ENCODE measurements at places on chromosomes 4 and X. TPM values are rescaled to one million over a fixed set of nuclear protein-coding genes. Genes with fewer than 3 reads are reported as not detected.

DNA sequence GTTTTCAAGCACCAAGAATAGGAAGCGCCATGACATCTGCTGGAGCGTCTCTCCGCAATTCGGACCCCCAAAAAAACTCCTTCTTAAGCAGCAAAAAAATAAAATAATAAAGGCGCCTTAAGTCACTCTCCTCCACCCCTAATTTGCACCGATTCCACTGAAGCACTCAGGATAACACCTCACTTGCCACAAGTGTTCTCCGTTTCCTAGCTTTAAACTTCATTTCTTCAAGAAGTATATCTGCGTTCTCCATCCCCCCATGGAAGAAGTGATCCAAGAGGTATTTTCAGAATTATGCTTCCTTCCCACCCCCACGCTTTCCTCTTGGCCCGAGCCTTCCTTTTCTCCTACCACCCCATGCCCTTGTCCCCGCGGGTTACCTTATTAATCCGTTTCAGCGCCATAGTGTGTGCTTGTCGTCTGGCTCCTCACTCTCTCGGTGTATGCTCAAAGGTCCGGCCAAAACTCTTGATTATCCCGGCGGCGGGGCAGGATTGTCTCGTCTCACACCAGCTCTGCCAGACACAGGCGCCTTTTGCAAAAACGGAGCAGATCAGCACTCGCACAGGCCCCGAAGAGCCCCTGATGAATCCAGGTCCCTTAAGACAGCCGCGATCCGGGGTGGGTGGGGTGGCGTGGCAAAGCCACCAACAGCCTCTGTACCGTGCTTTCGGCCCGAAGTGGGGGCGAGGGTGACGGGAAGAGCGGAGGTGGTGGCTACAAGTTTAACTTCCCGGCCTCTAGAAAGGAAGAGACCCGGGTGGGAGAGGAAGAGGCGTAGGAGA is 1.1 kb downstream of the UBE2D3 start:
- DNase-seq: no peak

GRCh38 chr4:104677116-104677515 is 182.4 kb upstream of the CXXC4 start:
- DNase-seq: peak; percentile 3

DNA sequence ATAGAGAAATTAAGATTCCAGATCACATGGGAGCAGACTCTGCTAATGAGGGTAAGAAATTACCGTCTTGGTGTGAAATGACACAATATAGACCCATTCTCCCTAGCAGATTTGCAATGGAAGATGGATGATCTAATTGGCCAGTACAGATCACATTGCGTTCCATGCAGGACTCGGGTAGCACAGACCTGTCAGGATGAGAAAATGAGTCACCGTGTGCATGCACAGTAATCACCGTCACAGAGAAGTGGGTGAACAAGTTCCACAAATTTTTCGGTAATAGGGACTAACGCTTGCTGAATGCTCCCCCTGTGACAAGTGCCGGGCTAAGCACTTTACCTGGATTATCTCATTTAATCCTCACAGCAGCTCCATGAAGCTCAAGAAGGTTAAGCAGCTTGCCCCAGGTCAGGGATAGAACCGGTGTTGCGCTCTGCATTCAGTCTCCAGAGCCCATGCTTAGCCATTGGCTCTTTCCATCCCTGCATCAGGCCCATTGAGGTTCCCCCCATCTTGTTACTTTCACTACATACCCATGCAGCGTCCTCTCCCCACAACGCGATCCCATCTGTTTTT is 375.6 kb downstream of the FBXW7 start:
- no peak for DNase-seq

DNA sequence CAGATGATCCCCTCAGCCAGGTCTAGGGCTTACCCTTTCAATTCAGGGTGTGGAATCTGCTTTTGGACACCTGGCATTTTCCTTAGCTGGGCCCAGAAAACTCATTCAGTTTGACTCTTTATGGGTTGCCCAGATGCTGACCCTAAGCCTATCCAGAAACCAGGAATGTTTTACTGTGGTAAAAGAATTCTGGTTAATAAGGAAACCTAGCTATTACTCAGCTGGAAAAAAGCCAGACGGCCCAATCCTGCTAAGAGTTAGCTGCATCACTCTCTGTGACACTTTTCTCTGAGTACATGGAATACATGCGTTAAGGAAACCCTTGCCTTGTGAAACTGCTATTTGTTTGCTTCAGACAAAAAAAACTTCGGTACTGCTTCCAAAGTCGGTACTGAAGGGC is 28.0 kb downstream of the ING2 start:
- DNase-seq: peak; percentile 32

The DTHD1 gene
- 0.11 TPM for polyA plus RNA-seq

DNA sequence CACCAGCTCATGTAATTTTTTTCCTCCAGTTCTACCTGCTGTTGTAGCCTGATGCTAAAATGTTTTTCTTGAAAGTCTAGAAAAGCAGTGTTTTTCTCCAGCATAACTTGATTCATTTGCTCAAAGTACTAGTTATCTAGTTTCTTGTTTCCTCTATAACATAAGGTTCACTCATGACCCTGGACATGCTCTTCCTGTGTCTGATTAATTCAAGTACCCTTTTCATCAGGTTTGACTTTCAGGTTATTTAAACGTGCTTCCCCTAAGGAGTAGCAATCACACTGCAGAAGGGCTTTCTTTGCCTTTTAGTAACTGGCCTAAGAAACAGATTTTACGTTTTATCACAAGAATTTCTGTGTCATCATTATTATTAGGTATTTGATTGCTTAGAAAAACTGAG is 66.8 kb upstream of the EGFL6 start:
- no peak for DNase-seq

The DMRTC1 gene
- not detected for polyA plus RNA-seq

The XPNPEP2 gene
- 4.6 TPM for polyA plus RNA-seq

- DNase-seq: no peak
Measured at GRCh38 chr4:173647902-173648301, 117.9 kb upstream of the HAND2 start.

- no peak for DNase-seq
Measured at GRCh38 chrX:121975671-121976070, 928.3 kb downstream of the GLUD2 start.

DNA sequence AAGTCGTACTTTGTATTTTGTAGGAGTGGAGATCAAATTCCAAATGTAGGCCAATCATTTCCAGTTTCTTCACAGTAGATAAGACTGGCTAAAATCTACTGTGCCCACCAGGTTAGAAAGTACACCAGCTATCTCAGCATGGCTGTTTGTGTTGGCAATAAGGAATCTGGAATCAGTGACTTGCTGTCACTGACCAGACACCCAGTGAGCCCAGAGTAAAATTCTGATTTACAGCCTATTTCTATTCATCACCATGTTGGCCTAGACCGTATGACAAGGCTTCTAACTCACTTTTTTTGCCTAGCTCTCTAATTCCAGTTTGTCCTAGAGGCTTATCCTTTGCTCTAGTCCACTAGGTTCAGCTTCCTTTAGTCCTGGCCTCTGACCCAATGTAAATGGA is 25.4 kb downstream of the SMIM43 start:
- no peak for DNase-seq

GRCh38 chr4:85701861-85702321 is 226.9 kb downstream of the ARHGAP24 start:
- no peak for DNase-seq

- DNase-seq: no peak
Measured at GRCh38 chr4:53962516-53963225, 101.7 kb downstream of the CHIC2 start.

- no peak for DNase-seq
Measured at GRCh38 chr4:21184788-21185187, 484.5 kb downstream of the PACRGL start.

- no peak for DNase-seq
Measured at GRCh38 chr4:108146819-108147218, 21.9 kb downstream of the LEF1 start.

- no peak for DNase-seq
Measured at GRCh38 chr4:188138227-188138626, 1.0 kb upstream of the TRIML1 start.

DNA sequence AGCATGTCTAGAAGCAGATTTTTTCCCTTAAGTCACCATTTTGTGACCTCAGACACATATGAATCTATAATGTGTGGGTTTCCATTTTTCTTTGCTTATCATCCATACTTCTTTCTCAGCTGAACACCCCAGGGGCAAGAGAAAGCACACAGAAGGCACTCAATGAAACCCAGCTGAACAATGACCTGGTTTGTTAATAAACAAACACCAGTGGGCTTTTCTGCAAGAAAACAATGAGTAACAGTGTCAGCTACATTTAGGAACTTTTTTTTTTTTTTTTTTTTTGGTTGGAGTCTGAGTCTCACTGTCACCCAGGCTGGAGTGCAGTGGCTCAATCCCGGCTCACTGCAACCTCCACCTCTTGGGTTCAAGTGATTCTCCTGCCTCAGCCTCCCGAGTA is 40.7 kb upstream of the KLF3 start:
- DNase-seq: no peak

DNA sequence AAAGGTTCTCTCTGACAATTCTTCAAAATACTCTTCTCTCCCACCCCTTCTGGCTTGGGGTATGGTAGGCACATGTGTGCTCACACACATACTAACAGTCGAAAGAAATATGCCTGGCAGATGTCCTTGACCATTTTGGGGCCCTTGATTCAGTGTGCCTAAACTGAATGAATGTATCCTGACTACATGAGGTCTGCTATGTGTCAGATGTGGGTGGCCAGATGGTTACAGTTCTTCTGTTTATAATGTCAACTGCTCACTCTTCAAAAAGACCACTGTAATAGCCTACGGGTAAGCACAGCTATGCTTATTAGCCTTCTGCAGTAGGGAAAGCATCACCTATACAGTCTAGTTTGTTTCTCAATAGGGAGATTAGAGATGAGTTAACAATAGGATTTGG is 63.7 kb upstream of the VEGFC start:
- no peak for DNase-seq

DNA sequence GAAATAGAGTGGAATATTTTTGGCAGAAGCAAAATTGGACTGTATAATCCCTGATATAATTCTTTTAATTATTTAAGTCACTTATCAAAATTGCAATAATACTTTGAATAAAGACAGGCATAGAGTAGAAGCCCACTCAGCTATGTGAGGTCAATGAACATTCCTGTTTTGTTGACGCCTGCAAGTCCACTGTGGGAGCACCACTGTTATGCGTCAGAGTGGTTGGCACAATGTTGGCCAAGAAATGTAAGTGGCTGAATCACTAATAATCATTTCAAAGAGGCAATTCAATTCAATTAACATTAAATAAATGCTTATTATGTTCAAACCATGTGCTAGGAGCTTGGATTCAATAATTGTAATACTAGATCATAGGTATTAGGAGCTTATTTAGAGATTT is 221.0 kb downstream of the SPCS3 start:
- DNase-seq: no peak

GRCh38 chrX:8851231-8851886 is 50.2 kb upstream of the FAM9A start:
- no peak for DNase-seq

The CACNA1F gene
- not detected for polyA plus RNA-seq

DNA sequence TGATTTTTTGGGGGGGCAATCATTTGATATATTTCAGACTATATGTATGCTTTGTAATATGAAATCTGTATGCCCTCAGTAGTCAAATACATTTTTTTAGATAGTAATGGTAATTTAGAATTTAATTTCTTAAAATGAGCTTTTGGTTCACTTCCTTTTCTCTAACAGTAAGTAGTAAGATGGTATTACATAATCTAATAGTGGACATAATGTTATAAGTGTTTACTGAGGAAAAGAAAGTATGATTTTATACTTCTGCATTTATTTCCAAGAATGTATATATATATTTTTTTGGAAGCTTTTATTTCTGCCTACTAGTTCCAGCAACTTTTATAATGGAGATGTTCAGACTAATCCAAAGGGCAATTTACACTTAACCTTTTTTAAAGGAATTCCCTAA is 1450.7 kb upstream of the TENM3 start:
- DNase-seq: no peak

DNA sequence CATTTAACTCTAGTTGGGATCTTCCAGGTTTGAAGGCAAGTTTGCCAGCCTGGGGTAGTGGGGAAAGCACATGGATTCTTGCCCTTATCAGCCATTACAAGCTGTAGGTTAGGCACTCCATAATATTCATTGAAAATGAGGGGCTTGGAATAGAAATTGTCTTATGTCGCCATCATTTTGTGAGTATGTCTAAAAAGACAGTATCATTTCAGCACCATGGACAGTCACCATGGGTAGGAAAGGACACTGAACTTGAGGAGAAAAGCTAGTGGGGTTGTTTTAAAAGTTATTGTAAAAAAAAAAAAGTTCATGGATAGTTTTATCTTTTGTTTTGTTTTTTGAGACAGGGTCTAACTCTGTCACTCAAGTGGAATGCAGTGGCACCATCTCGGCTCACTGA is 356.1 kb downstream of the HNRNPD start:
- peak; percentile 18 for DNase-seq

GRCh38 chr4:152972821-152973628 is 36.9 kb downstream of the FHDC1 start:
- peak; percentile 92 for DNase-seq

GRCh38 chr4:140326395-140326993 is 47.0 kb upstream of the SCOC start:
- DNase-seq: peak; percentile 22

GRCh38 chr4:84145176-84145575 is 353.9 kb downstream of the NKX6-1 start:
- DNase-seq: no peak

The XK gene
- 5.3 TPM for polyA plus RNA-seq

GRCh38 chr4:153220682-153221395 is 16.6 kb downstream of the TRIM2 start:
- peak; percentile 74 for DNase-seq

The JAKMIP1 gene
- polyA plus RNA-seq: 0.16 TPM
